ENCODE measurements at places on chromosomes 12 and 14. TPM values are rescaled to one million over a fixed set of nuclear protein-coding genes. Genes with fewer than 3 reads are reported as not detected.

The GDF3 gene
- not detected for total RNA-seq

The ZNF605 gene
- 6.6 TPM for total RNA-seq

The SPPL3 gene
- 17.5 TPM for total RNA-seq

The KICS2 gene
- 9.7 TPM for total RNA-seq

The SLC6A13 gene
- 1.6 TPM for total RNA-seq

The SERPINA12 gene
- total RNA-seq: not detected

The ZNF385A gene
- 79.4 TPM for total RNA-seq

The PTCSC3 gene
- total RNA-seq: not detected

DNA sequence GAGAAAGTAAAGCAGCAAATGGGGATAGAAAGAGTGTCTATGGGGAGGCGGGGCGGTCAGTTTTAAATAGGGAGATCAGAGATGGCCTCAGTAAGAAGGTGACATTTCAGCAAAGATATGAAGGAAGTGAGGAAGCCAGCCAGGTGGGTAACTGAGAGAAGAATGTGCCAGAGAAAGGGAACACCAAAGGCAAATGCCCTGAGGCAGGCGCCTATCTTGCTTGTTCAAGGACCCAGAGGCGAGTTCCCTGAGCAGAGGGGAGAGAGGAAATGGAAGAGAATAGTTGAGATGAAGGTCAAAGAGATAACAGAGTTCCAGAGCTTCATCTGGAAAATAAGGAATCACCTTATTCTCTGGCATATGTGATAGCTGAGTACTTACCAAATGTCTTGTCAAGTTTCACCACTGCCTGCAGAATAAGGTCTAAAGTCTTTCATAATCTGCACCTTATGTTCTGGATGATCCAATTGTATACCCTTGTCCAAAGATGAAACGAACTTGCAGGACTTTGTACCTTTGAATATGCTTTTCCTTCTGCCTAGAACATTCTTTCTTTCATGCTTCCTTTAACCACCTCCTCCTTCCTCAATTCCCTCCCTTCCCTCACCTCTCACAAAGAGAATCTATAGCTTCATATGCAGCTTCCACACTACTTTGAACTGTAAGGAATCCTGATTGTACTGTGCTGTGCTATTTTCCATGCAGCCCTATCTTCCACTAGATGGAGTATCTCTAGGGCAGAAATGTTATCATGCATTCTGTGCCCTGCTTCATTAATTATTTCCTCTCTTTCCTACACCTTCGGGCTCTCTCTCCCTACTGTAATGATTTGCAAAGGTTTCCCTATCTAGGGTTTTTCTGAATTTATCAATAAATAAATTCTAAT is 38.5 kb downstream of the GNPTAB start:
- H3K4me3 ChIP-seq: no peak overlapping the region
- H3K36me3 ChIP-seq: no peaks in the 10 kb centered on the region
- H3K27ac ChIP-seq: peak overlapping the region; percentile 58
- no peaks in the 10 kb centered on the region for H3K27me3 ChIP-seq
- H3K4me1 ChIP-seq: peaks cover 16% of the 10 kb centered on the region

- no peaks in the 10 kb centered on the region for H3K4me1 ChIP-seq
- H3K36me3 ChIP-seq: no peaks in the 10 kb centered on the region
- DNase-seq: no peak
- no peaks in the 10 kb centered on the region for H3K27me3 ChIP-seq
- H3K4me3 ChIP-seq: no peak overlapping the region
These were observed 327.0 kb downstream of the BCL11B start for GRCh38 chr14:98944989-98945388.

DNA sequence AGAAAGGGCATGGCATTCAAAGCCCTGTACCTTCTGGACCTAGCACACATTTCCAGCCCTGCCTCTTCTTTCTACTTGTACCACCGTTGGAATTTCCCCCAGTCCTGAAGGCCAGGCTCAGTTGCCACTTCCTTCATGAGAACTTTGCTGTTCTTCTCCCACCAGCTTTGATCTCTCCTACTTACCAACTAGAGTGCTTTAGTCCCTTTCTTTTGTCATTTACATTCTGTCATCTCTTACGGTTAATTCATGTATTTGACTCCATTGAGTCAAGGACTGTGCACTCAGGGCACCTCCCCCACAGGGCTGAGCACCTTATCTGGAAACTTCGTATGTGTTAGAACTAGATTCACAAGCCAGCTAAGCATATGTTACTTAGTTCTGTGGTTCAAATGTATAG is 26.3 kb downstream of the BICDL1 start:
- no peak overlapping the region for H3K4me3 ChIP-seq
- no peak overlapping the region for H3K27ac ChIP-seq
- H3K27me3 ChIP-seq: no peaks in the 10 kb centered on the region
- no peaks in the 10 kb centered on the region for H3K36me3 ChIP-seq
- no peak for DNase-seq

- H3K27ac ChIP-seq: no peak overlapping the region
- no peaks in the 10 kb centered on the region for H3K36me3 ChIP-seq
- DNase-seq: no peak
- no peak overlapping the region for H3K4me3 ChIP-seq
- no peaks in the 10 kb centered on the region for H3K4me1 ChIP-seq
These were observed 633.6 kb downstream of the BCL11B start for GRCh38 chr14:98638366-98638765.

GRCh38 chr12:90827567-90827966 is 127.4 kb downstream of the CCER1 start:
- no peaks in the 10 kb centered on the region for H3K36me3 ChIP-seq
- no peak for DNase-seq
- H3K4me3 ChIP-seq: no peak overlapping the region

GRCh38 chr12:28563936-28564335 is 373.7 kb downstream of the CCDC91 start:
- no peak overlapping the region for H3K4me3 ChIP-seq
- H3K4me1 ChIP-seq: no peaks in the 10 kb centered on the region
- H3K36me3 ChIP-seq: no peaks in the 10 kb centered on the region
- no peak for DNase-seq
- no peaks in the 10 kb centered on the region for H3K27me3 ChIP-seq

DNA sequence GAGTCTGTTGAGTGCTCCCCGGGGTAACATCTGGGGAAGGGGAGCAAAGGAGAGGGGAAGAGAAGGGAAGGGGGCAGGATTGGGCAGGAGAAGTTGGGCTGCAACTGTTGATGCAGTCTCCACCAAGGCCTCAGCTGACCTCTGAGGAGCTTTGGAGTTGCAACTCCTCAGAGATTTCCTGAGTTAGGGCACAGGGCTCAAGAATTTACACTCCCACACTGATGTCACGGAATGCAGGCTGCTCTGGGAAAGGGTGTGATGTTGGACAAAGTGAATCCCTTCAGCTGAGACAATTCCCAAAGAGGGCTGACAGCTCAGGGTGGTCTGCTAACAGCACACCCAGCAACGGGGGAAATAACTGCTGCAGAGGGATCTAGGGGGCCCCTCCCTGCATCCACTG is 295.6 kb downstream of the PCNX1 start:
- no peak for DNase-seq
- no peaks in the 10 kb centered on the region for H3K36me3 ChIP-seq
- H3K4me1 ChIP-seq: no peaks in the 10 kb centered on the region
- no peak overlapping the region for H3K4me3 ChIP-seq

DNA sequence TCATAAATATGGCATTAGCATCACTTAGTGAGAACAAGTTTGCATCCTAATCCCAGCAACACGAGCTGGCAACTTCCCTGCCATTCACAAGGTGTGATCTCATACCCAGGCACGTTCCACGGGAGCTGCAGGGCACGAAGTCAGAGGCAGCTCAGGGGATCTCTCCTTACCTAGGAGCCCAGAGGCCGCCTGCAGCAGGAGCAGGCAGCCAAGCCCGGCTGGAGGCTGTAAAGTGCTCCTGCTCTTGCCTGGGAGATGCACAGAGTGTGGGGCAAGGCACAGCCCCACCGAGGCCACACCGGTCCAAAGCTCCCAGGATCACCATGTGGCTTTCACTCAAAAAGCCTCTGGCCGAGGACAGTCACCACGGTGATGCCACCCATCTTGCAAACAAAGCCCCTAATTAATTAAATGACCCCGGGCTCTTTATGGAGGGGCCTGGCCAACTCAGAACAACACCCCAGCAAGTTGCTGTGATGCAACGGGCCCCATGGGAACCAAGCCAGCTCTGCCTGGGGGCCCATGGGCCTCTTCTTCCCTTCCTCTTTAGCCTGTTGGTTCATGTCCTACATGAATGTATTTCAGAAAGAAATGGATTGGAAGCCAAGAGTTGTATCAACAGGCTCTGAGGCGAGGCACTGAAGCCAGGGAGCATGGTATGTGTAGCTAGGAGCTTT is 26.5 kb downstream of the NUAK1 start:
- H3K4me3 ChIP-seq: no peak overlapping the region
- H3K4me1 ChIP-seq: peaks cover 79% of the 10 kb centered on the region
- peak overlapping the region; percentile 76 for H3K27ac ChIP-seq
- peak; percentile 75 for DNase-seq
- no peaks in the 10 kb centered on the region for H3K36me3 ChIP-seq

DNA sequence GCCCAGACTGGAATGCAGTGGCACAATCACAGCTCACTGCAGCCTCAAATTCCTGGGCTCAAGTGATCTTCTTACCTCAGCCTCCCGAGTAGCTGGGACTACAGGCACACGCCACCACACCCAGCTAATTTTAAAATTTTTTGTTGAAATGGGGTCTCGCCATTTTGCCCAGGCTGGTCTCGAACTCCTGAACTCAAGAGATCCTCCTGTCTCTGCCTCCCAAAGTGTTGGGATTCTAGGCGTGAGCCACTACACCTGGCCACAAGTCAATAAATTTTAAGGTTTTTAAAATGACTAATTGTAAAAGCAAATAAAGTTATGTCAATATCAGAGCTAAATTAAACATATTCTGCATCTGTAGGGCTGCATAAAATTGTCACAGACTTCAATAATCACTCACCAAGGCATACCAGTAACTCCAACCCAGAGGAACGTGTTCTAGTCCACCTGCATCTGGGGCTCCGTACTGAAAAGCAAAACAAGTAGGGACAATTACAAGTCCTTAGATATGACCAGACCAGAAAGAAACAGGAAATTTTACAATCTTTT is 13.9 kb downstream of the GNS start:
- no peak overlapping the region for H3K27ac ChIP-seq
- H3K36me3 ChIP-seq: peaks cover 15% of the 10 kb centered on the region
- no peaks in the 10 kb centered on the region for H3K27me3 ChIP-seq
- DNase-seq: no peak

DNA sequence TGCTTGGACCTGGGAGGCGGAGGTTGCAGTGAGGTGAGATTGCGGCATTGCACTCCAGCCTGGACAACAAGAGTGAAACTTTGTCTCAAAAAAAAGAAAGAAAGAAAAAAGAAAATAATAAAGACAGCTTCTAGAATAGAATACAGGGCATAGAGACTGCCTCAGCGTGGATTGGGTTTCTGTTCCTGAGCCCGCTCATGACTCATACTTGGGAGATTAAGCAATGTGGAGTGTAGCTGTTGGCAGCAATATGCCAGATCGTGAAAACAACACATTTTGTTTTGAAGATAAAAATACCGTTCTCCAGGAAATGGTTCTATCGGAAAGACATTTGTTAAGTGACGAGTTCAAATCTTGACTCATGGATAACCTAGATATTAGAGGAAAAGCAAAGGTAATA is 67.2 kb downstream of the GLT1D1 start:
- no peak overlapping the region for H3K27ac ChIP-seq
- peak overlapping the region; percentile 15 for H3K4me3 ChIP-seq
- DNase-seq: no peak
- H3K4me1 ChIP-seq: no peaks in the 10 kb centered on the region
- no peaks in the 10 kb centered on the region for H3K27me3 ChIP-seq

- peaks cover 5% of the 10 kb centered on the region for H3K27me3 ChIP-seq
- no peaks in the 10 kb centered on the region for H3K36me3 ChIP-seq
- H3K4me3 ChIP-seq: no peak overlapping the region
These were observed 16.7 kb upstream of the ZDHHC22 start for GRCh38 chr14:77158175-77158881.

DNA sequence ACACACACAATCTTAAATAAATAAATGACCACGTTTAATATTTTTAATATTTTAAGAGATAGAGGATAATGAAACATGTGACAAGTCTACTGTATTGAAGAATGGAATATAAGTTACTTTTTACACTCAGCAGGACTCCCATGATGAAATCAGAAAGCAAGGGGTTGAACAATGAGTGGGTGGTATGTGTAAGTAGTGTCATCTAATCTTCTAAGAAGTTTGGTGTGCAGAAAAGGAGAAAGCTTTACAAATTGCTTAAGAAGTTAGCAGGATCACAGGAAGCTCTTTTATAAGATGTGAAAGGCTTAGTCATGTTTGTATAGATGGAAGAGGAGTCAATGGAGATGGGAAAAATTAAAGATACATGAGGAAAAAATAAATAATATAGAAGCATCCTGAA is 47.8 kb downstream of the SLC15A5 start:
- H3K27me3 ChIP-seq: no peaks in the 10 kb centered on the region
- no peak overlapping the region for H3K4me3 ChIP-seq
- no peak for DNase-seq
- no peaks in the 10 kb centered on the region for H3K4me1 ChIP-seq
- no peaks in the 10 kb centered on the region for H3K36me3 ChIP-seq

- no peaks in the 10 kb centered on the region for H3K27me3 ChIP-seq
- peaks cover 18% of the 10 kb centered on the region for H3K4me1 ChIP-seq
- H3K27ac ChIP-seq: peak overlapping the region; percentile 87
- H3K4me3 ChIP-seq: no peak overlapping the region
- no peak for DNase-seq
- no peaks in the 10 kb centered on the region for H3K36me3 ChIP-seq
These were observed 23.0 kb downstream of the KLRK1 start for GRCh38 chr12:10366875-10367274.

DNA sequence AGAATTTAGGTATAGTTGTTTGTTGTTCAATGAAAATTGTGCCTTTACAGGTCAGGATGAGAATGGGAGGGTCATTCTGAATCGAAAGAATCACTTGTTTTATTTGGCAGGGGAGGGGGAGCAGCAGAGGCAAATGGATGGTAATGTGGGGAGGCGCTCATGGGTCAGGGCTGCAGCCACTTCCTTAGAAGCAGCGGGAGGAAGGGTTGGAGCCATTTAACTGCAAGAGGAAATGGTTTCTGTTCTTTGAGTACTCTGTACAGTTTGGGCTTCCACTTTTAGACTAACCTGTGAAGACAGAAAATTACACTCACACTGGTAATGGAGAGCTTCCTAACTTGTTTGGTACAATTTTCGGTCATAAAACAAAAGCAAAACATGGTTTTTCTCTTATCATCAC is 57.2 kb downstream of the PIWIL1 start:
- H3K4me3 ChIP-seq: no peak overlapping the region
- H3K27ac ChIP-seq: no peak overlapping the region
- DNase-seq: no peak
- no peaks in the 10 kb centered on the region for H3K36me3 ChIP-seq

DNA sequence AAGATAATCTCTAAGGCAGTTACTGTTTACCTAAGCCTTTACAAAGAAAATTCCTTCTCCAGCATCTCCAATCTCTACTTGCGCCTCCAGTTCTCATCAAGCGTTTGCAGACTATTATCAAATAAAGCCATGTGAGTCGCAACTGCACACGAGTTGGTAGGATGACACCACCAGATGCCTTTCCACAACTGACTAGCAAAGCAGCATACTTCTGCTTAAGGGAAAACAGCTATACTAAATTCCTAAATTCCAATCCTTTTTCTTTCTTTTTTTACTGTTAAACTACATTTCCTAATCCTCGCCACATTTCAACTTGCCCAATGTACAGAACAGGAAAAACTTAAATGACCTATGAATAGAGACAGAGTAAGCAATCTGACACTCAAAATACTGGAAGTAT is 166.7 kb downstream of the ITPR2 start:
- H3K27me3 ChIP-seq: no peaks in the 10 kb centered on the region
- no peaks in the 10 kb centered on the region for H3K4me1 ChIP-seq
- H3K4me3 ChIP-seq: no peak overlapping the region
- no peaks in the 10 kb centered on the region for H3K36me3 ChIP-seq
- DNase-seq: no peak
